Muscle of arm (tissue), 14 donors: ENCODE measurements at places on chromosomes 11 and 22.
A peak's percentile ranks its signal among the peaks of the same experiment; 100 is the strongest.

DNA sequence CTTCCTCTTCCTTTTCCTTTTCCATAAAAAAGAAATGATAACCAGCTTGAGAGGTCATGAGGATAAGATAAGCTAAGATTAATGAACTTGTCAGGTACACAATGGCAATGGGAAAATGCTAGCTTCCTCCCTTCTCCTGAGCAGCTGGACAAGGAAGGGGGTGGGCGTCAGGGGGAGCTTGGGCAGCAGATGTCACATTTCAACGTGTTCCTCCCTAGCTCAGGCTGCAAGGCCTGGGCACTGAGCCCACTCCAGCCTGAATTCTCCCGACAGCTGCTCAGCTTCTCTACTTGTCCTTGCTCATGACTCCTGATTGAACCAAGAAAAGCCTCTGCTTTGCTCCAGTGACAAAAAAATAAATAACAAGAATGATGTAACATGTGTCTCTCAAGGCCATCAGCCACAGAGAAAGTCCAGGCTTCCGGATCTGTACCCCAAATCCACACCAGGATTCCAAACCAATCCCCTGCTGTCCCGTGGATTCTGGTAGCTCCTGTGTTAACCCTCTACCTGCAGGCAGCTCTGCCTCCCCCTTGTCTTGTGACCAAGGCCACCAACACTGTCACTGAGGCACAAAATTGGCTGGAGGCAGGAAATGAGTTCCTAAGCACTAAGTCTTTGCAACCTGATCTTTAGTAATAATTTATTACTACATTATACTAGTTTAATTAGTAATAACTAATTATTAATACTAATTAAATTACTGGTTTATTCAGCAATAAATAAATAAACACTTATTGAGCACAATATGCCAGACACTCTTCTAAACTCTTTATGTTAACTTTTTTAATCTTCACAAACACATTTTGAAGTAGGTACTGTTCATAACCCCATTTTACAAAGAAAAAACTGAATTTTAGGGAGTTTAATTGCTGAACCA, 146.5 kb downstream of the CCDC34 start:
- peak; percentile 87 for DNase-seq

DNA sequence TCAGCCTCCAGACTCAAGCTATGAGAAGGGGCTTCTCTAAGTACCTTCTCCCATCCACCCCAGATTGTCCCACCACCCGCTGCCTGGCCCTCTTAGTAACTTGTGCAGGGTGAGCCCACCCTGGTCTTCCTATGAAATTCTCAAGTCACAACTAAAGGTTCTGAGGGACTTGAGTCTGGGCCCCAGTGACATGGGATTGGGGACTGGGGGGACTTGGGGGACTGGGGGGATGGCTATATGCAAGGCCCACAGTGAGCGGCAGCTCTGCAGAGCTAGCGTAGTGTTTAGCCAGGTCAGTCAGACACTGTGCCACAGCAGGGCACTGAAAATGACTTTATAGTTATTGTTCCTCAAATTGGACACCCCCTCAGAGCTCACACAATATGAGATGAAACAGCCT, 622.3 kb upstream of the CADM1 start:
- DNase-seq, result no peak

GRCh38 chr11:64148917-64149617, 16.8 kb downstream of the MACROD1 start:
- no peak for DNase-seq

- no peak for DNase-seq
Observed at GRCh38 chr11:134655189-134655989, 243.3 kb upstream of the B3GAT1 start.

DNA sequence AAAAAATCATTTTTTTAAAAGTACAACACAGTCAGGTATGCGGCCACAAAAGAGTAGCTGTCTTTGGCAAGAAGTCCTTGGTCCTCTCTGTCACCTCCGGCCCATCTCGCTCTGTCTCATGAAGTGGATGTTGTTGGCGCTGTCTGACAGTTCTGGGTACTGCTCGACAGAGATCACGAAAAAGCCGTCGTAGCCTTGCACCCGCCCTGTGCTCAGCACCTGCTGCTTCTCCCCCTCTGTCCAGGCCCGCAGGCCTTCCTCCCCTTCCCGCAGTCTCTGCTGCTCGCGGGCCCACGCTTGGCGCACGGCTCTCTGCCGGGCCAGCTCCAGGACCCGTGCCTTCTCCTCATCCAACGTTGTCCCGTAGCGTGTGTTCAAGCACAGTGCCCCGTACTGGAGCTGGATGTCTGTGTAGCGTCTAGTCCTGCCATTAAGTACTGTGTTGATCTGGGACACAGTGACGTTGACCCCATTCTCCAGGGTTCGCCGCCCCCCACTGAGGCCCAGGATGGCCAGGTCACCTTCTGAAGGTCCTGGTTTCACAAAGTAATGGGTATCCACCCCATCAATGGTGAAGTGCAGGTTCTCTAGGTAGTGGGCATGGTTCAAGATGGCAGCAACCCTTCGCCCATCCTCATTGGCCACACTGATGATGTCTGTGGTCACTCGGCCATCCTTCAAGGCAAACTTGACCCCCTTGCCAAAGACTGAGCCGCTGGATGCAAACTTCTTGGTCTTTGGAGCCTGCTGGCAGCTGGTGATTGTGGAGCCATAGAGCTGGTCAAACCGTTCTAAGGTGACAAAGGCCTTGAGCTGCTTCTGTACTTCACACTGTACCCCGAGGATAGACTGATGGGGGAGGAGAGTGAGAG, 83.5 kb upstream of the NARS2 start:
- no peak for DNase-seq

DNA sequence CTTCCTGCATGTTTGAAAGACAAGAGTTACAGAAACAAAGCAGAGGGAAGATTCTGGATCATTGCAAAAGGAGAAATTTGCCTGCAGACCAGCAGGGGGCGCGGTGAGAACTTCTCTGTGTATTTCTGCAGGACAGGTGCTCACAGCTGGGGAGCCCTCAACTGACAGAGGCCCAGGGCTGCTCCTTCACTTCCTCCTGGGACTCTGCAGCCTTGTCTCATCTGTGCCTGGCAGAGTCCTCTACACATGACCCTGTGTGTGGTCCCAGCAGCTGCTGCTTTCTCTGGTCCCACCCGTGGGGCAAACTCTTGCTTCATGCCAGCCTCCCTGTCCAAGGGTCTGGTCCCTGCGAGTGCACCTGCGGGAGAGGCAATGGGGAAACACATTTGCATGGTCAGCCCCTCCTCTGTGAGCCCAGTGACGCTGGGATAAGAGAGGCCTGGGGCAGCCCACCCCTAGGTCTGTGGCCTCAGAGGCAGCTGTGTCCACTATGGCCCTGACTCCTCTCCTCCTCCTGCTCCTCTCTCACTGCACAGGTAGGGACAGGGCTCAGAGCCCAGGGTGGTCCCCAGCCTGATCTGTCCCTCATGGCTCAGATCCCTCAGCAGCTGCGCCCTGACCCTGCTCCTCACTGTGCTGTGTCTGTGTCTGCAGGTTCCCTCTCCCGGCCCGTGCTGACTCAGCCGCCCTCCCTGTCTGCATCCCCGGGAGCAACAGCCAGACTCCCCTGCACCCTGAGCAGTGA, 43.2 kb upstream of the VPREB1 start:
- DNase-seq, result peak; percentile 9
